Fibroblast of pulmonary artery (primary cell): ENCODE measurements at places on chromosomes 16 and 17.
A peak's percentile ranks its signal among the peaks of the same experiment; 100 is the strongest.

GRCh38 chr17:8163978-8164814, 1.4 kb upstream of the VAMP2 start:
- peak; percentile 55 for DNase-seq

DNA sequence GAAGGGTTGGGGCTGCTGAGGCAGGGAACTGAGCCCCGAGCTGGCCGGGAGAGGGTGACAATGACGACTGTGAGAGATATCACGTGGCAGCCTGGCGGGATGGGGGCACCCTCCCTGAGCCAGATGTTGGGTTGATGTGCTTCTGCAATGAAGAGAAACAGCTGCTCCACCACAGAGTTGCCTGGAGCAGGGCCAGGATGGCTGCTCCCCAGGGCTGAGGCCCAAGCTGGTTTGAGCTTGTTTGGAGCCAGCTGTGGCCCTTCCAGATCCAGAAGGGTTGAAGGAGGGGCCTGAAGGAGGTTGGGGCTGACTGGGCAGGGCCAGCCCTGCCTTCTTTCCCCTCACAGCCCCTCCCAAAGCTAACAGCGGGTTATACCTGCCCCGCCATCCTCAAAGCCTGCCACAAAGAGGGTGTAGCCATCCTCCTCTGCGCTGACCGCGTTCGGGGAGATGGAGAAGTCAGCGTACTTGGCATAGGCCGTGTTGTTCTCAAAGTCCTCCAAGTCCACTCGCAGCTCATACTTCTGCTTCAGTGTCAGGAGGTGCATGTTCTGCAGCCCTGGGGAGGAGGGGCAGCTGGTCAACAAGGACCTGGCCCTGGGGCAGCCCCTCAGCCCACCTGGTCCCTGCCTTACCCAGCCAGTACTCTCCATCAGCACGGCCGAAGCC, 2.1 kb downstream of the MFAP4 start:
- peak; percentile 96 for DNase-seq

GRCh38 chr16:79928142-79928873, 327.8 kb upstream of the MAF start:
- DNase-seq = no peak

DNA sequence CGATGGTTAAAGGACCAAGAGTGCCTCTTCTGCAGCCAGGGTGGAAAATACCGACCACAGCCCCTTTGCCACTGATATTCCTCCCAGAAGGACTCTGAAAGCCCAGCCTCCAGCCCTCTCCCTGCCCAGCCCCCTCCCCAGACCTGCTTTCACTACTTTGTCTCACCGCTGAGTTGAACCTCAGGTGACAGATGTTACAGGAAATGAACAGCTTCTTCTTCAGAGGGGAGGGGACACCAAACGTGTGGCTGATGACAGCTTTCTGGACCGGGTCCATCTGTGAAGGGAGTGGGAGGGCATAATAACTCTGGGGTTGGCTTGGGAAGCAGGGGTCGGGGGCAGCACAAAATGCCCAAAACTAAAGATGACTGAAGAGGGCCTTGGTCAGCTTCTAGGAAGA, 14.2 kb downstream of the NKIRAS2 start:
- DNase-seq = no peak

DNA sequence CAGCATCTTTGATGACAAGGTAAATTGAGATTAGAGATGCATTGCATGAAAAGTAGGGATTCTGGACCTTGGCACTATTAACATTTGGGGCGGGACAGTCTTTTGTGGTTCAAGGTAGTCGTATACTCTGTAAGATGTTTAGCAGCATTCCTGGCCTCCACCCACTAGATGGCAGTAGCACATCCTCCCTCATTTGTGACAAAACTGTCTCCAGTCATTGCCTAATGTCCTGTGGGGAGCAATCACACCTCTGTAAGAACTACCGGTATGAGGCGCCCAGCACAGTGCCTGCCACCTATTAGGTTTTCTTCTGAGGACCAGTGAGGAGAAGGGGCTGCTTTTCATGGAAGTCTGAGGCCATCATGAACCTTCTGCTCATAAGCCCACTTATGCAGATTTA, 180.8 kb downstream of the RBFOX1 start:
- no peak for DNase-seq

- DNase-seq = no peak
These were observed 94.1 kb downstream of the TMEM132E start for GRCh38 chr17:34673516-34673915.

- no peak for DNase-seq
These were observed 162.4 kb upstream of the FAM20A start for GRCh38 chr17:68763562-68763961.

DNA sequence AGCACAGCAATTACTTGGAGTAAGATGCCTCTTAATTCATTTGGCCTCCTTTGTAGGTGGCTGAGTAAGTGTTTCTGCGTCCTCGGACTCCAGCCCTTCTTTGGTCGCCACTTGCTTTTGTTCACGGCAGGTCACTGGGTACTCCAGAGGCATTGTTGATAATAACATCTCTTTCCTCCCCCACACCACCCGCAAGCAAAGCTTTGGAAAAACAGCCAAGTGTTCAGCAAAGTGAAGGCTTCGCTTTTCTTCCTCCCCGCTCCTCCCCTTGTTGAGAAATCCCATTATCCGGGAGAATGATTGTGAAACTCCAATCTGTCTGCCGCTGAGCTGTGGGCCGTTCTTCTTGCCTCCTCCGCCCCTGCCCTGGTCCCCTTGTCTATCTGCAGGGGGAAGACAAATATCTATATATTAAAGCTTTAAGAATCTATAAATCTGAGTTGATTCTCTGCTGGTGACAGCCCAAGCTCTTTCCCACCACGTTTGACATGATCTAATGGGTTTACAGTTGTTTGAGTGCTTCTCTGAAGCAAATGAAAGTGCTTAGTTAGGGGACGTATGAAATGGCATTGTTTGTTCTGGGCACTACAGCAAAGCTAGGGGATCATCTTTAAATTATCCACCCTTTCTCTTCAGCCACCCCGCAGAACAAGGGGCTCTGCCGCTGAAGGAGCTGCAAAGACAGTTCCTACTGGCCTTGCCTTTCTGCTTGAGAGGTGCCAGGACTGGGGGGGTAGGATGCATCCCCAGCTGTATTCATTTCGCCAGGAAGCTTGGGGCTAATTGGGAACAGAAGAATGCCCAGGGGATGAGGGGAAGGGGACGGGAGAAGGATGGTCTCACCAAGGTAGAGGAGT, 167.1 kb downstream of the CCDC182 start:
- DNase-seq = peak; percentile 92

DNA sequence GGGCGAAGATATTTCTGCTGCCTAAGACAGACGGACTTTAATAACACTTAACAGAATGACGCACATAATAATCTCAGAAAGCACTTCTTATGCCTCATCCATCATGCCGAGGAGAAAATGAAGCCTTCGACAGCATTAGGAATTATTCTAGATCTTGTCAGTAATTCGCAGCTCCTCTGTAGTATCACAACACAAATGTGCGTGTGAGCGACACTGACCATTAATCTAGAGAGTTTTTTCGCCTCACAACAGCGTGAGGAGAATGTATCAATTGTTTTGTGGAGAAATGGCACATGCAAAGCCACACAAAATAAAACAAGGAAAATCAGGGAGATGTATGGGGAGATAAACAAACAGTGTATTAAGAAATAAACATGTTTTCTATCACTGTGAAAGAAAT, 410.2 kb upstream of the PSMD7 start:
- no peak for DNase-seq

GRCh38 chr17:34220045-34220751, 34.9 kb upstream of the CCL2 start:
- DNase-seq = no peak
